Stimulated activated CD4-positive, alpha-beta T cell treated with anti-CD3 and anti-CD28 coated beads, Interleukin-12 subunit alpha, Interleukin-12 subunit beta, amount 100 ng/mL, for 4 hours (primary cell): ENCODE measurements at places on chromosomes 12 and 14.

- DNase-seq, result no peak
Observed at GRCh38 chr14:63604626-63605025, 37.0 kb downstream of the WDR89 start.

GRCh38 chr14:90483571-90483974, 86.7 kb downstream of the CALM1 start:
- peak; percentile 17 for DNase-seq

GRCh38 chr12:105956662-105957457, 181.9 kb downstream of the NUAK1 start:
- DNase-seq, result no peak

DNA sequence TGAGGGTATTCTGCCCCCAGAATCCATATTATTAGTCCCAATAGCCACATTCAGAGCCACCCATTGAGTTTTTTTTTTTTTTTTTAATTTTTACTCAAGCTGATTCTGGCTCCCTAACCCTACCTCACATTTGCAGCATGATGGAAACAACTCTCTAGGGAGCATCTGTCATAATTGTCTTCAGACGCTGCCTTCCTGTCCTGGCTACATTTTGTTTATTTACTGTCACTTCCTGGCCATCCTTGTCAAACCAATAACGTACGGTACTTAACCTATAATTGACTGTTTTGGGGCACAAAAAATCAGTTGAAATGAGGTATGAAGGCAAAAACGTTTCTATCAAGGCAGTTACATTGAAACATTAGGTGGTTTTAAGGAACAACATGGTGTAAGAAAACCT, 2.1 kb downstream of the GLIPR1 start:
- DNase-seq, result no peak

DNA sequence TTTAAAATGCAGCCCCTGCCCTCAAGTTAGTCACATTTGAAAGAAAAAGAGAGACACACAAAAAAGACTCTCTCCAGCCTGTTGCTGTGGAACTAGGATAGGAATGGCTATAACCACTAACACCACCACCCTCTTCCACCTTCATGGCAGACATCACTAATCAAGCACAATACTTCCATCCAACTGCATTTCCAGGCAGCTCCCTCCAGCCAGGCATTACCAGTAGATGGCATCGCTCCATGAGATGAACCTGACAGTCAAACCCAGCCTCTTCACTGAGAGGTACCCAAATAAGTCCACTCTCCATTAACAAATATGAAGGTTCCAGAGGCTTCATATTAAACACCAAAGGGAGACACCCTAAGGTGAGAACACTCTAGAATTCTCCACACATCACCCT, 24.4 kb downstream of the SLC8B1 start:
- DNase-seq, result no peak

GRCh38 chr12:23482571-23482970, 466.9 kb downstream of the SOX5 start:
- DNase-seq, result no peak

DNA sequence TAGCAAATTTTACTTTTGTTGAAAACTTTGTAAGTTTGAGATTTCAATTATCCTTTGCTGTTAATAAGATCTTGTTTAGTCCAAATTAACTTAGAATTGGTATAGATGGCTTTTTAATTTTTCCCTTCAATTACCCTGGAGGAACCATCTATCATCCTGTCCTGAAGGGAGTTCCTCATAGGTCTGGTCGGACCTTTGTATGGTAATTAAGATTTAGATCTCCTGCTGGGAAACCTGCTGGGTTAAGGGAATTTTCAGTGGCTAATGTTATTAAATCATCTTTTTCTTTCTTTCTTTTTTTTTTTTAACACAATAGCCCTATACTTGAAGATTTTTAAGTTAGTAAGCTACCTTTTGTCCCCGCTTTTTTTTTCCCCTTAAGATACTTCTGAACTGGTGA, 63.0 kb upstream of the PRMT8 start:
- no peak for DNase-seq

- no peak for DNase-seq
Observed at GRCh38 chr14:64835431-64835830, 44.3 kb downstream of the SPTB start.

DNA sequence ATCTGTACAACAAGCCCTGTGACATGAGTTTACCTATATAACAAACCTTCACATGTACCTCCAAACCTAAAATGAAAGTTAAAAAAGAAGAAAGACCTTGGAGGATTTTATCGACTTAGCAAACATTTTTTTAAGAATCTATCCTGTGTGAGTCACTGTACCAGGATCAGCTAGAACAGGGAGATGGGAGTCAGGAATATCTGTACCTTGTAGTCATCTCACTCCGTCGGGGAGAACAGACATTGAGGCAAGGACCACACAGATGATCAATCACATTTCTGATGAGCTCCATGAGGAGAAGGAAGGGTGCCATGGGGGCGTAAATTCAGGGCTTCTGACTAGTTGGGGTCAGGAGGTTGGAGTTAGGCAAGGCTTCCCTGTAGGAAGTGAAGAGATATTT, 310.6 kb downstream of the VRK1 start:
- DNase-seq, result no peak

GRCh38 chr12:89756585-89757398, 48.2 kb upstream of the ATP2B1 start:
- no peak for DNase-seq

- DNase-seq, result no peak
Observed at GRCh38 chr14:24440606-24441399, 1.8 kb downstream of the SDR39U1 start.

GRCh38 chr14:59983048-59983447, 63.1 kb downstream of the LRRC9 start:
- no peak for DNase-seq

DNA sequence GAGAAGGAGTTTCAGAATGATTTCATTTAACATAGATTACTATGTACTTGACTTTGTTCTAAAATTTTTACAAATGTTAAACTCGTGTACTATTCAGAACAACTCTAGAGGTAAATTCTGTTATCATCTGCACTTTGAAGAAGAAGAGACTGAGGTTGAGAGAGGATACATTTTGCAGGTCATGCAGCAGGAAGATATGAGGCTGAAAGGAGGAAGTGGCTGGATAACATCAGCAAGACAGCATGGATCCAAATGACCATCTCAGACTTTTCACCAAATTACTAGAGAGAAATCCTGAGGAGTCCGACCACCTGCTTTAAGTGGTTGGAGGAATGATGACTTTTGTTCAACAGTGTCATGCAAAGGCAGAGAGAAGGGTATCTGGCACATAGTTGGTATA, 84.9 kb downstream of the ASCL4 start:
- DNase-seq, result no peak

GRCh38 chr12:130685250-130685787, 30.8 kb downstream of the RIMBP2 start:
- DNase-seq, result no peak

- no peak for DNase-seq
Observed at GRCh38 chr12:123268850-123269249, 2.8 kb downstream of the CDK2AP1 start.

DNA sequence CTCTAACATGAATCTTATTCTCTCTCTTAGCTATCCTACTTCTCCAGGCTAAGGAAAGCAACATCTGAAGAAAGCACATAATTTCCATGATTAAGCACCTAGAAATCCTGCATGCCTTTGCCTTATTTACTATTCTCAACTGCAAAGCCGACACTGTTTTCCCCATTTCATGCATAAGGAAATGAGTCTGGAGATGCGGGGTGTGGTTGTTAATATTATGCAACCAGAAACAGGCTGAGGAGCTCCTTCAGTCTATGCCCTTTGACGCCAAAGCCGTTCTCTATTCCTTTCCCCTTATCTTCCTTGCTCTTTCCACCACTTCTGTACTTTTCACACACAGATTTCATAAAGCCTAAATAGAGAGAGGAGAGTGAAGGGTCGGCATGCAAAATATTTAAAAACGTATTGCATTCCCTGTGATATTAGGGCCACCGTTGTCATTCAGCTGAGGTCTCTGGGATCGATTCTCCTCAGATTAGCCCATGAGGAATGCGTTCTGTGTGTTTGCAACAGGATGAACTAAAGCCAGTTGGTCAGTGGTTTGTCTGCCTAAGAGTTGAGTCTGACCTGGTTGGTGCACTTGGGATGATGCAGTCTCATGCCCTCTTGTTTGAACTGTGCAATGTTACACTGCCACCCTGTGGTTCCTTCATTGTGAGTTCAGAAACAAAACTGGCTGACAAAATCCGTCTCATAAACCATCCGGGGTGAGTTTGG, 53.1 kb upstream of the PLEKHG7 start:
- DNase-seq, result peak; percentile 37

DNA sequence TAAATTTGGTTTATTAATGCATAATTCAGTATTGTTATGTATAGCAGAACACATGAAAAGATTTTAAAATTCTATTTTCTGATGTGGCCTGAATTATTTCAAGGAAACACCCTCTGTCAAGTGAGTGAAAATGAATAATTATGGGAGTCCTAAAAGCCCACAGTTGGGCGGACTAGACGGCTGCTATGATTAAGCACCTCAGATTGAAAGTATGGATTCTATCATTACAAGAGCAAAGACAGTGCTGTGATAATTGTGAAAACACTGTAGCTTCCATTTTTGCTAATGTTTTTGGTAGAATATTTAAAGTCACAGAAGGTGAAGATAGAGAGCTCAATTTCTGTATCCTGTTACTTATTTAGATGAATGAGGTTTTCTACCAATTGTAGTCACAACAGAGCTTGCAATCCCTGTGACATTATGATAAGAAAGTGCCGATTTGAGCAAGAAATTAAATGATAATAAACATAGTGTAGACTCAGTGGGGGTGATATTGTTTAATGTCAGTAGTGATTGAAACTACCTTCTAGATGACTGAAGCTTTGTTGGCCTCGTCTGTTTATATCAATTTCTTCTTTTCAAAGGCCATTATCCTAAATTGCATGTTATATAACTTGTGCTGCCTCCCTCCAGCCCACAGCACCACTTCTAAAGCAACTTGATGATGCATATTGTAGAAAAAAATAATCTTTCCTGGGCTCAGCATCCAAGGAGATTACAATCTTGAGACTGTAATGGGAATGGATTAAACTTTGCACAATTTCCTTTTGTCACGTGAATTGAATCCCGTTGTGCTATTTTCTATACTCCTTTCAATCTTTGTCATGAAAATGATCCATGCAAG, 359.8 kb downstream of the BTG1 start:
- DNase-seq, result no peak

DNA sequence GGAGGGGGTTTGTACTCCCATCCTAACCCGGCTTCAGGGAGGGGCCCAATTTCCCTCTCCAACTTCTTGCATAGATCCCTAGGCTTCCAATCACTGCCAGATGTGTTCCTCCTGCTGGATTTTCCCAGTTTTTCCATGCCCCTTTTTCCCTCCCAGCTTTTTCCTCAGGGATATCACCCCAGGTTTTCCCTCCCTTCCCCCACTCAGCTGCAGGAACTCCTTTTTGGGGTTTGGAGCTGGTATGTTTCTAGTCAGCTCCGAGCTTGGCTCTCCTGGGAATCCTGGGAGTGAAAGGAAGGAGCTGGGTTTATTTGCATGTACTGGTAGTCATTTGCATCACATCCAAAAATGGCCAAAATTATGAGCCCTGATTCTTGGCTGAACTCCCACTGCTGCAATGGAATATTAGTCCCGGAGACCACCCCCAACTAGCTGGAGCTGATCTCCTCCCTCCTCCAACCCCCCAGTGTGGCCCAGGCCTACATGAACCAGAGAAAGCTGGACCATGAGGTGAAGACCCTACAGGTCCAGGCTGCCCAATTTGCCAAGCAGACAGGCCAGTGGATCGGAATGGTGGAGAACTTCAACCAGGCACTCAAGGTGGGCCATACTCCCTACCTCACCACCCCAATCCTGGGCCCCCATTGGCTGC, 1.4 kb upstream of the RDH5 start:
- DNase-seq, result no peak

DNA sequence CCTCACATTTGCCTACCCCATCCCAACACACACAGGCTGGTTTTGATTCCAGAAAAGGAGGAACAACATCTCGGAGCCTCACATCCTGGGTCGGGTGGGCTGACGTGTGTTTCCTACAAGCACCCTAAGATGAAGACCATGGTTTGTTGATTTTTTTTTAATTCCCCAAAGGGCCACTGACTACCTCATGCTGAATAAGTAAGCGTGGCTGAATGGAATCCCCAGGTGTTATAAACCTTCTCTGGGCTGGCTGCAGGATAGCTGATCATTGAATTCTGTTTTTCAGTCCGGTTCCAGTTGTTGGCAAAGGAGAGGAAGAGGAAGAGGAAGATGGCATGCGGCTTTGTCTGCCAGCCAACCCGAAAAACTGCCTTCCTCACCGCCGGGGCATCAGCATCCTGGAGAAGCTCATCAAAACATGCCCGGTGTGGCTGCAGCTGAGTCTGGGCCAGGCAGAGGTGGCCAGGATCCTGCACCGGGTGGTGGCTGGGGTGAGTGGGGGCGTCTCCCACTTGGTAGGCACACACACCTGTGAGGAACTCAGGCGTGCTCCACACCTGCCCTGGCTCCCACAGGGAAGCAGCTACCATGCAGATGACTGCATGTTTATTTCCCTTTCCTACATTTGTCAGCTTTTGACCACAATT, 42.0 kb downstream of the RIN3 start:
- DNase-seq, result no peak

GRCh38 chr12:14239935-14240872, 125.3 kb upstream of the ATF7IP start:
- DNase-seq, result no peak

GRCh38 chr12:14962797-14963196, 1.4 kb upstream of the ARHGDIB start:
- no peak for DNase-seq

GRCh38 chr12:40382217-40382616, 157.4 kb downstream of the LRRK2 start:
- no peak for DNase-seq

DNA sequence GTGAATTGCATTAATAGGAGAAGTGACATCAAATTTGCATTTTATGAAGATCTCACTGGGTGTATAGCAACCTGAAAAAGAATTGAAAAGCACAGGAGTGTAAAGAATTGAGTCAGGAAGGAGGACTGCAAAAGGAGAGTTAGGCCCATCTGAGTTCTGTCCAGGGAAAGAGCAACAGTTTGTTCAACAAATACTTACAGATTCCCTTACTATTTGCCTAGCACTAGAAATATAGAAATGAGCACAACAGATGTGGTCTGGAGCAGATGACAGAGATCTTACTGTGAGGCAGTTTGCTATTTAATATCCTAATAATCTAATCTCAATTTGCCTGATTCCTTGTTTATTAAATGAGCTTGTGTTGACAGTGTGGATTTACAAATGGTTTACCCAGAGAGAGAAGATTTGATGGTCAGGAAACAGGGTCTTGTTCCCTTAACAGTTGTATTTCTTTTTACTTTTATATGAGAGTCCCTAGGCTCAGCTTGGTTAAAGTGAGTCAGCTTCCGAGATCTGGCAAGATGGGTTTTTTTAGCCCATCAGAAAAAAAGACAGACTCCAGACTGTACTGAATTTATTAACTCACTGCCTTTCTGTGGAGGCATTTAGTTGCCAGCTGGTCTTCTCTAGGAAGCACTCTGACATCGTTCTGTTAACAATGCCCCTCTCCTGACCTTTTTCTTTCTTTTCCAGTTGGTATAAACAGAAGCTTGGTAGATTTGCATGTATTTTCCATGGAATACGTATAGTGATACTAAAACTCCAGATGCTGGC, 229.7 kb downstream of the TTC6 start:
- no peak for DNase-seq
